ENCODE measurements at places on chromosomes 3 and 15. TPM values are rescaled to one million over a fixed set of nuclear protein-coding genes. Genes with fewer than 3 reads are reported as not detected.
A peak's percentile ranks its signal among the peaks of the same experiment; 100 is the strongest.

- DNase-seq, result no peak
Measured at GRCh38 chr3:155335724-155336354, 42.4 kb upstream of the STRIT1 start.

DNA sequence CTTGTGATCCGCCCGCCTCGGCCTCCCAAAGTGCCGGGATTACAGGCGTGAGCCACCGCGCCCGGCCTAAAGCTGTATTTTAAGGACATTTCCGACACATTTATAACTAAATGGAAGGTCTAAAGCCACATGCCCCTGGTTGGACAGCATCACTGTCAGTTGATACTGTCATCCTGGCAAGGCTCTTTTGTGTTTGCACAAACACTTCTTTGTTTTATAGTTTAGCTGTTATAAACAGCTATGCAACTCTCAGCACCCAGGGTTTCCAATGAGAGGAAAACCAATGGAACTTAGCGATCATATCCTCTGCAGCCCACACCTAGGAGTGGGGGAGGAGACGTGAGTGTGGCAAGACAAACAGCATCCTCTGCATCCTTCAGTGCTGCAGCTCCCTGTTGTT lies 19.7 kb downstream of the NIPA1 start:
- DNase-seq, result no peak

- DNase-seq, result no peak
Measured at GRCh38 chr3:13750215-13750614, 129.7 kb downstream of the WNT7A start.

- DNase-seq, result no peak
Measured at GRCh38 chr15:89980896-89981295, 20.2 kb upstream of the ZNF710 start.

The UBR1 gene
- total RNA-seq, result 31.1 TPM

The HRG gene
- 0.49 TPM for total RNA-seq

DNA sequence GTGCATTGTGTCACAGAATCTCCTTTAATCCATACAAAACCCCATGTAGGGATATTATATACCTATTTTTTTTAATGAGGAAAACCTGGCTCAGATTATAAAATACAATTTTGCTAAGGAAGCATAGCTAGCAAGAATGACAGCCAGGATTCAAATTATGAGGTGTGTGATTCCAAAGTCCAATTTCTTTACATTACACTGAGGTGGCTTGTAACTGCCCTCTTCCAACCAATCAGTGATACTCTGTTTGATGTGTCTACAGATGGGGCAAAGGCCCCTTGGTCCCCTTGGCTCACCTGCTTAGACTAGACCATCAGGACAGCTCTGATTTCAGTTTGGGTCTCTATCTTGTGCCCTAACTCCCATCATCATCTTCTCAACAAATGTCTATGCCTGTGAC lies 120.3 kb upstream of the ADAMTS9 start:
- no peak for DNase-seq

GRCh38 chr3:126685493-126685892 lies 18.5 kb upstream of the CHCHD6 start:
- DNase-seq, result no peak

The SI gene
- total RNA-seq, result 0.03 TPM

DNA sequence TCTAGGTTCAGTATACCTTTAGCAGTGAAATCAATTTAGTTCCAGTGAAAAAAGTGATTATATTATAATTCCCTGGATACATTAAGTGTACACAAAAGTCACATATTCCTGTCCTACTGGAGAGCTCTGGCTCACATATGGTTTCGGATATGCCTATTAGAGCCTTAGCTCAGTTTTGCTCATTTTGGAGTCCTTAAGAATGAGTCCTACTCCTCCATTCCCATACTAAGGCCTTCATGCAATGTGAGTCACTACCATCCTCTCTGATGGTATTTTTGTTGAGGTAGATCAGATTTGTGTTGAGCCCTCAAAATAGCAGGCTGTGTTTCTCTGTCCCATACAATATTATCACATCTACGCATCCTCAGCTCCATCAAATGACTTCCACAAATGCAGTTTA lies 294.2 kb upstream of the COL8A1 start:
- no peak for DNase-seq

DNA sequence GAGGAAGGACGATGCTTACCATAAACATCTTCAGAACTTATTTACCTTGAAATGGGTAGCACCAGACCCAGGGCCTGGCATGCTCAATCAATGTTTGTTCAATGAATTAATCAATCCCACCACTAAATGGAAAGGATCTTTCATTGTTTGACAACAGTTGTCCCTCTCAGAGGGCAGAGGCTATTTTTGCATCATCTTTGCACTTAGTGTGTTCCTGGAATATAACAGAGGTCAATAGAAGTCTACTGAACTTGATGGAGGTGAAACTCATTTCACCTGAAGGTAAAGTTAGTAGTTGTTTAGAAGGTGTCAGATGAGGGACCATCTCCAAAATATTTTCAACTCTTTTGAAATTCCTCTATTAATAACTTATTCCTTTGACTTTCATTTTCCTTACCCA lies 36.9 kb upstream of the LACTB start:
- DNase-seq, result no peak

DNA sequence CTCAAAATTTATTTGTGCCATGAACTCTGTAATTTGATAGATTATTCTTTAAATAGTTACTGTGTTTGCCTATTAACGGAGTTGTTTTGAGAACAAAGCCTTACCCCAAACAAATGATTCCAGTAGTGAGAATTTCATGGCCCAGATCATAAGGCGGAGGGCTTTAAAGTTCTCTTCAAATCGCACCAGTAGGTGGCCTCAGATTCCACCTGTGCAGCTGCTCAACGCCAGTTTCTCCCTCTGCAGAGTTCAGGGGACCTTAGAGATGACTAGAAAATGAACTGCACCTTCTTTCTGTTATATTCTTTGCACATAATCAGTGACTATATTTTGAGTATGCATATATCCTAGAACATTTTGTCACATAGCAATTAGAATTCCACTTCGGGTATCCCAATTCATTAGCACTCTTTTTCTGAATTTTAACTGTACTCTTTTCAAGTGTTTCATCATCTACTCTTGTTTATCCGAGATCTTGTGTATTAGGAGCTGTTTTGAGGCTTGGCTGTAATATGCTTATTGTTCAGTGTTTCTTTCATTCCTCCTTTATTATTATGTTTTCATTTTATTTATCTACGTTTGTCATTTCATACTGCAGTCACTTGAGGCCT lies 232.6 kb upstream of the CHRM5 start:
- DNase-seq, result no peak

The CACNA2D3 gene
- total RNA-seq, result 4.7 TPM

DNA sequence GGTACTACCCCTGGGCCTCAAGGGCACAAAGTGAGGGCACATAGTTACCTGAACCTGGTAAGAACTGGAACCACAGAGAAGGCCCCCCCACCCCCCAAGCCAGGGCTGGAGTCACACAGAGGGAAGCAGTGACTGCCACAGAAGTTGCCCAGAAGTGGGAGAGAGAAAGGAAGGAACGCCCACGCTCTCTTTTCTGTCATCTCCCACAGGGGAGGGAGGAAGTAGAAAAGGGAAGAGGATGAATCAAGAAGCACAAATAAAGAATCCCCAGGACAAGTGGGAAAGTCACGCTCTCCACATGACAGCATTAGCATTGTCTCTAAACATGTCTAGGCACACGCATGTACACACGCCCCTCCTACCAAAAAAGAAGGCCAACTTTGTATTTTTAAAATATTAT lies 114.7 kb upstream of the FRMD4B start:
- peak; percentile 36 for DNase-seq

- no peak for DNase-seq
Measured at GRCh38 chr3:61177450-61177849, 73.8 kb downstream of the FHIT start.

The GRIP2 gene
- 2.1 TPM for total RNA-seq

- no peak for DNase-seq
Measured at GRCh38 chr3:2897821-2898220, 212.4 kb downstream of the IL5RA start.

The MYO5C gene
- 40.1 TPM for total RNA-seq

GRCh38 chr3:32577581-32578556 lies 7.2 kb upstream of the DYNC1LI1 start:
- no peak for DNase-seq

The MAGEF1 gene
- 43.3 TPM for total RNA-seq

DNA sequence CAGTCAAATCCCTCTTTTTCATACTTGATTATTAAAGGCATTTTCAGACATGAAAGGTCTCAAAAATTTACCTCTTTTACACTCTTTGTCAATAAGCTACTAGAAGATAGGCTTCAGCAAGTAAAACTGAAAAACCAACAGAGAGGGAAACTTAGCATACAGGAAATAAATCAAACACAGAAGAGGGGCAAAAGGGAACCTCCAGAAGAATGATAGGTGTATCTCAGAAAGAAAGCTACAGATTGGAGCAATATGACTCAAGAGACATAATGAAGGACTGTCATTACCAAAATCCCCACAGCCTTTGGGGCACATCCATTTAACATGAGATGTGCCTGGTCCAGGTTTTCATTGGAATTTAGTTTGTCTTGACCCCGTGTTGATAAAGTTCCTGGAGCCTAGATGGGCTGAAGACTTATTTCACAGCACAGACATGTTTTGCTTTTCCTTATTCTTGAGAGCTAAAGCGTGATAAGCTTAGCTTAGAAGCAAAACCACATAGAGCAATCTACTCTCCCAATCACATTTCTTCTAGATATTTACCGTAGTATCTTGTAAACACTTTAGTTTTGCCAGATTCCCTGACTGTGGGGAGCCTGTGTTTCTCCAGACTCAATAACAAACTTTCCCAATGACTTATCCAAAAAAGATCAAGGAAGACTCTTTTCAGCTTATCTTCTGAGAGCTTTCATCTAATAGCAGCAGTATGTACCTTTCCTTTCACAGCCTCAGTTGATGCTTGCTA lies 11.7 kb downstream of the LRRFIP2 start:
- no peak for DNase-seq
